Posterior cingulate gyrus (tissue), 11 donors: ENCODE measurements at places on chromosomes 7 and 10.

GRCh38 chr10:89373916-89374711 is 3.7 kb upstream of the IFIT1B start:
- DNase-seq: peak; percentile 88

DNA sequence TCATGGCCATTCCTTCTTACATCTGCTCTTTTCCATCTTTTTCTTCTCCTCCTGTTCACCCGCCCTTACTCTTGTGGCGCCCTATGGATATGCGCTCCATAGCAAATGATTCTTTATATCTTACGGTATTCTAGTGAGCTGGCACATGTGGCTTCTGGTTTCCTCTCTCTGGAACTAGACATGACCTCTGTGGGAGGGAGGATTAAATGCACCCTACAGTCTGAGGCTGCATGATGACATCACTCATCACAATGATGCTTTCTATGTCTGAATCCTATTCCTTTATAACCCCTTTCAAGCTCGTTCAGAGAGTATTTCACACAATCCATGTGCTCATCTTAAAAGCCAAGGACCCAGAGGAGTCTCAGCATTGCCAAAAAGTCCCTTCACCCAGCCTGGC is 153.3 kb downstream of the EGFR start:
- DNase-seq: no peak

DNA sequence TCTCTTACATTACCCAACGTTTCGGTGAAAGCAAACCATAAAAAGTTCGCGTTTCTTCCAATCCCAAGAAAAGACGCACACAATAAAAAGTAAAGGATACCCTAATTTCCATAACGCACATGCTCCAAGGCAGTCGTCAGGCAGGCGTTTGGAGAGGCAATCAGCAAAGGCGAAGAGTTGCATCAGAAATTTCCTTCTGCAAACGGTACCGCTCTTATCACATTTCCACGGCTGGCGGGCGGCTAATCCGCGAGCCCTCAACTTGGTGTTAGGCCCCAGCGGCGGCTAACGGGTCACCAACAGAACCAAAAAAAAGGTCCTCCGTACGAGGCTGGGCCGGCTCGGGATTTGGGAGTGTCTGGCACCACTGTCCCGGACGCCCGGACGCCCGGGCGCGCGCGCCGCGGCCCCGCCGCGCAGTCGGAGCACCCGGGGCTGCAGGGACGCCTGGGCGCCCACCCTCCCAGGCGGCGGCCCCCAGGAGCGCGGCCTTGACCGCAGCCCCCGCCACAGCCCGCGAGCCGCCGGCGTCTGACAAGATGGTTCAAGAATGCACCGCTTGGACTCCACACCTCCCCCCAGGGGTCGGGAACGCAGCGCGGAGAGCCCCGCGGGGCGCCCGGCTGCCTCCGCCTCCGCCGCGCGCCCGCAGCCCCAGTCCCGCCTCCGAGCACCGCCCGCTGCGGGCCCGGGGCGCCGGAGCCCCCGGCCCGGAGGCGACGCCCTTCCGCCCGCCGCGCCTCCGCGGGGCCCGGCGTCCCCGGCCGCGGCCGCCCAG is 9.8 kb upstream of the GRB10 start:
- no peak for DNase-seq

- no peak for DNase-seq
Observed at GRCh38 chr7:40303996-40304395, 169.2 kb downstream of the SUGCT start.

DNA sequence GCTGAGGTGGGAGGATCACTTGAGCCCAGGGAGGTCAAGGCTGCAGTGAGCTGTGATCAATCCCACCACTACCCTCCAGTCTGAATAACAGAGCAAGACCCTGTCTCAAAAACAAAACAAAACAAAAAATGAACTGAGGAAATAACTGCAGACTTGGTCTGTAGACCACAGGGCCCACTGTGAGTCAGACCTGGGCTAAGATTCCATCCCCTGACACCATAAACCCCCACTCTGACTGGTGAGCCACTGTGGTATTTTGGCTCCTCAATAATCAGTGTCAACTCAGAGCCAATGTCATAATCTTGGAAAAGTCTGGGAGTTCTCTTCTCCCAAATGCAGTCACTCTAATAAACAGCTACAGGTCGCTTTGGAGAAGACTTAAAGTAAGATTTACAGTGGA is 24.0 kb upstream of the ERCC6 start:
- DNase-seq: no peak

- no peak for DNase-seq
Observed at GRCh38 chr7:92715963-92716362, 120.4 kb downstream of the CDK6 start.

GRCh38 chr7:36281945-36282717 is 107.5 kb upstream of the ANLN start:
- DNase-seq: no peak

GRCh38 chr7:107694386-107694785 is 33.8 kb downstream of the SLC26A4 start:
- DNase-seq: peak; percentile 7

GRCh38 chr10:77220150-77220549 is 417.5 kb downstream of the KCNMA1 start:
- DNase-seq: no peak

DNA sequence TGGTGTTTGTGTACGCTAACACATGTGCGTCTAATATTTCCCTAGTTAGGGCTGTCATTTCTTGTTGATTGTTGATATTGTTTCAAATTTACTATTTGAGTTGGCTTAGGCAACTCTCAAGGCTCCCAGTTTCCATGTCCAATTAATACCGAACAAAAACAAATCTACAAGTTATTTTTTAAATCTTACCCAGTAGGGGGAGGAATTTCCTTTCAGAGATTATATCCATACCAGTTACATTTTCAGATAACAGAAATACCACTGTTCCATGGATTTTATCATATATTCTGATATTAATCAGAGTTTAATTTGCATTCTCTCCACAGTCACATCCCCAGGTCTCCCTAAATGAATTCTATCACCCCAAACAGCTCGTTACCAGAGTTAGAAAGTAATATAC is 7.2 kb upstream of the AKR1B10 start:
- no peak for DNase-seq

DNA sequence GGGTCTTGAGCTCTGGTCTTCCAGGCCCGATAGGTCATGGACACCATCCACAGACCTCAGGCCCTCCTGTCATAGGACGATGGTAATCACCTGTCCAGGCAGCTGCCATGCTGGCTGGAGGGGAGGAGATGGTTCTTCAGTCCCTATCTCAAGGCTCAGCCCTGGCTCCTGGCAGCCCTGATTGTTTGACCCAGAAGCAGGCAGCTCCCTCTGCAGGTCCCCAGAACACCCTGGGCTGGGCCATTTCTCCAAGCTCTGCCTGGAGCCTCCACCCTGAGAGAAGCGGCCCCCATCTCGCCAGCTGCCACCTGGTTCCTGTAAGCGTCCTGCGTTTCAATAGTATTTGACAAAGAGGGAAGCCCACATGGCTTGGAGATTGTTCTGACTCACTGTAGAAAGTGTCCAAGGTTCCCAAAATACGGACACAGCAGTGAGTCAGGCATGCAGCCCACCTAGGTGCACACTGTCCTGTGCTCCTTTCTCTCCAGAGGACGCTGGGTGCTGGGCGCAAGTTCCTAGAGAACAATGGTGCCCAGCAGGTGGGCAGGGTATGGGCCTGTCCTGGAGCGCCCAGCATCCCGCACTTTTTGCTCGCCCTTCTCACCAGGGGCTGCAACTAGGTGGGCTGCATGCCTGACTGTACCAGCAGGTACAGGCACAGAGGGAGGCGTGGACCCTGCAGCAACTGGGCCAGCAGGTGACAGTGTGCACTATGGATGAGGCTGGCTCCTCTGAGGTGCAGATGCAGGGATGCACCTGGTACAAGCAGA is 72.4 kb upstream of the EBF3 start:
- no peak for DNase-seq

DNA sequence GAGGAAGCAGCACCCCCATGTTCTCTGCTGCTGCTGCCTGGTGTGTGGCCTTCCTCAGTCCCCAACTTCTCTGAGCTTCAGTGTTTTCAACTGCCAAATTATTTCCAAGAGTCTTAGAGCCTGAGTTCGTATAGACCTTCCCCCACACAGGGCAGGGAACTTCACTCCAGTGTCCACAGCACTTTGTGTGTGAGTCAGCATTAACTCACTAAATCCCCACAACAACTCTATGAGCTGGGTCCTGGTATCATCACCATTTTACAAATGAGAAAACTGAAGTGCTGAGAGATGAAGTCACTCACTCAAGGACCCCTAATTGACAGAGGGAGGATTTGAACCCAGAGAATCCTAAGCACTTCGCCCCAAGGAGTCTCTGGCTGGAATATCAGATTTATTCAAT is 48.3 kb downstream of the ADCYAP1R1 start:
- no peak for DNase-seq

- DNase-seq: no peak
Observed at GRCh38 chr10:89395141-89395540, 2.7 kb downstream of the IFIT1 start.

GRCh38 chr7:138935465-138936011 is 45.7 kb downstream of the KIAA1549 start:
- DNase-seq: no peak

DNA sequence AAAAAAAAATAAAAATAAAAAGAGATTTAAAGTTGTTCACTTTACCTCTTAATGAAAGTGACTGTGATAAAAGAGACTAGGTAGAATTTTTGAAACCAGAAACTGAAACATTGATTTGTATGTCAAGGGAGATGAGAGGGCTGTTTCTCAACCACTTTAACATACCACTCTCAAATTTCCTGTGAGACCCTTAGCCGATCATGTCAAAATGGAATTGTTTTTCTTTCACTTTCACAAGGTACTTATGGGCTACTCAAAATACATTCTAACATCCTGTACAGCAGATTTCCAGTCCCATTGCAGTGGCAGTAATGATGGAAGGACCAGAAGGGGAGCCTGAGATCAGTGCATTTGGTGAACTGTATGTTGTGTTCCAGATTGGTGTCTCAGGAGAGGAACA is 261.2 kb downstream of the PPP1R3A start:
- no peak for DNase-seq

DNA sequence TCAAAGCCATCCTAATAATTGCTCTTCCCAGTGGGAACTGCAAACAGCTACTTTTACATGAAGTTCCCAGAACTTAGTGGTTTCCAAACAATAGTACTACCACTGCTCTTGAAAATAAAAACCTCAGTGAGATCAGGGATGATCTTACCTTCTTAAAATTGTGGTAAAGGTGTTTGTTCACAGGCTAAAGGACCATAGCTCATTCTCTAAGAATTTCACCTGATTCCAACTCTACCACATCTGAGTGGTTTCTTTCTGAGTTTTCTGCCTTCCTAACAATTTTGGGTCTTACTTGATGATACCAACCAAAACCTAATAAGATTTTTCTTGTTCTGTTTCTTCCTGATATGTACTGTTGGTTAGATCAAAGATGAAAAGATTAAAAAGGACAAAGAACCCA is 45.6 kb upstream of the AGBL3 start:
- DNase-seq: no peak

DNA sequence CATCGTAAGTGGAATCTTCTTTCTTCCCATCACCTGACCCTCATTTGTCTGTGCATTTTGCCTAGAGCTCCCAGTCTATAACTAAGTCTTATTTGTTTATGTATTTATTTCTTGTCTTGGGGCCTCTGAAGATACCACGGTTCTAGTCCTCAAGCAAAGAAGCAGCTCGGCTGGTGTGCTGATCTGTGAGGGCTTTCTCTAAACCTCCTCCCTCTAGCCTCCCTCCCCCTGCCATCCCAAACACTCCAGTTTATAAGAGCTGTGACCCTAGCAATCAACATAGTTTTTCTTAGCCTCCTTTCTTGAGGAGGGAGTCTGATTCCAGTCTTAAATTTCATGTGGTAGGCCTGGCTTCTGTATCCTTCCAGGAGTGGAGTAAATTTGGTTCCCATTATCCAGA is 15.7 kb upstream of the NDUFA5 start:
- DNase-seq: no peak

GRCh38 chr10:84965468-84965867 is 637.1 kb downstream of the CCSER2 start:
- DNase-seq: no peak

GRCh38 chr10:74875966-74876365 is 49.6 kb downstream of the KAT6B start:
- no peak for DNase-seq

- no peak for DNase-seq
Observed at GRCh38 chr7:871900-872537, 4.3 kb upstream of the GET4 start.

DNA sequence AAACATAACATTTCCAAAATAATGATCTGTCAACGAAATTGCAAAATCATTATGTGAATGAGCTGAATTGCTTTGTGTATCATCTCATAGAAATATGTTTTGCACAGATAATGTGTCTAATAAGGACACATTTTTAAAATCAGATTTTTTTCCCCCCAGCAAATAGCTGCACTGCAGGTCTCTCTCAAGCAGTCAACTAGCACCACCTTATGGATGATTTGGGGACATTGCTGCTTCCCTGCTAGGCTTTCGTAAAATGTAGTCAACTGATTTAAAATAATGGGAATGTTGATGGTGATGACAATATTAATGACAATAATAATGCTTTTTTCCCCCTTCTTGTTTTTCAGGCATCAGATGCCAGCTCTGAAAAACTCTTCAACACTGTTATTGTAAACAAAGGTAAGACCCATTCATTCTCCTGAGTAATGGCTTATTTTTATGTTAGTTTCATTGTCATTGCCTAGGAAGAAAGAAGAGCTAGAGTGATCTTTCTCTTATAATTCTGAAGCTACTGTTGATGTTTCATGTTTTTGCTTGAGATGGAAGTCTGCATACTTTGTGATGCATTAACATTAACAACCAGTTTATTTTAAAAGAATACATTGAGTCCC is 433.6 kb upstream of the GALNT17 start:
- no peak for DNase-seq

DNA sequence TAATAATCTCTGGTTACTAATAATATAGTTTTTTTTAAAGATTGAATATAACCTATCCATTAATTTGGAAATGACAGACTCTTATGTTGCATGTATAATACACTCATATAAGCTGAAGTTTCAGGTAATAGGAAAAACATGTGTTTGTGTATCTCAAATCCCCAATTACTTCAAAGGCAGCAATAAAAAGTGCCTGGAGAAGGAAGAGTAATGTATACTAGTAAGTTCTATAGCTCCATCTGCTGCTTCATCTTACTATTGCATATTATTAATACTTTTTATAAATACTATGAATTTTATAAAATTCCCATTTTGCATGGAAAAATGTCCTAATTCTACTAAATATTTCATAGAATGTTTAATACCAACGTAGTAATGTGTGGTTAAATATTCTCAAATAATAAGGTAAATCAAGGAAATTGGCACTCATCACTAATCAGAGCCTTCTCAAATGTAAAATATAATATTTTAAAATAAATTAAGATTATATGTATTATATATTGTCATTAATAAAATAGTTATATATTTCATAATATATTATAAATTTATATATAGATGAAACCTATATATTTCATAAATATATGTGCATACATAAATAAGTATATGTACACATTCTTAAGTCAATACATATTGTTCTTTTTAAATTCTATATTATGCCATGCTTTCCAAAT is 311.9 kb downstream of the HGF start:
- no peak for DNase-seq

DNA sequence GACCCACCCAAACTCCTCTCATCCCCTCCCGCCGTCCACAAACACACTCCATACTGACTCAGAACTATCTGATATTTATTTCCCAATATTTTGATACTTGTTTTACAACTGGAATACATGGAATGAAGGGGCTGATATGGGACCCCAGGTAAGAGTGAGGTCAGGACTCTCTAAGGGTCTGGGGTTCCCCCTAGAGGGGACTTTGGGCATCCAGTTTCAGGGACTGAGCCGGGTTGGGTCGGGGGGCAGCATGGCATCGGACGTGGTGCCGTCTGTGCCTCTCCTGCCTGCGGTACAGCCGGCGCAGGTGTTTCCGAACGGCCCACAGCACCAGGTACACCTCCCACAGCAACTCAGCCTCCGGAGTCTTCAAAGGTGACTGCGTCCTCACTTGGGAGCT is 7.5 kb downstream of the SPACDR start:
- no peak for DNase-seq
